ENCODE measurements at places on chromosomes 1 and 21.

GRCh38 chr1:235920596-235921375 is 54.1 kb upstream of the LYST start:
- DNase-seq: no peak

DNA sequence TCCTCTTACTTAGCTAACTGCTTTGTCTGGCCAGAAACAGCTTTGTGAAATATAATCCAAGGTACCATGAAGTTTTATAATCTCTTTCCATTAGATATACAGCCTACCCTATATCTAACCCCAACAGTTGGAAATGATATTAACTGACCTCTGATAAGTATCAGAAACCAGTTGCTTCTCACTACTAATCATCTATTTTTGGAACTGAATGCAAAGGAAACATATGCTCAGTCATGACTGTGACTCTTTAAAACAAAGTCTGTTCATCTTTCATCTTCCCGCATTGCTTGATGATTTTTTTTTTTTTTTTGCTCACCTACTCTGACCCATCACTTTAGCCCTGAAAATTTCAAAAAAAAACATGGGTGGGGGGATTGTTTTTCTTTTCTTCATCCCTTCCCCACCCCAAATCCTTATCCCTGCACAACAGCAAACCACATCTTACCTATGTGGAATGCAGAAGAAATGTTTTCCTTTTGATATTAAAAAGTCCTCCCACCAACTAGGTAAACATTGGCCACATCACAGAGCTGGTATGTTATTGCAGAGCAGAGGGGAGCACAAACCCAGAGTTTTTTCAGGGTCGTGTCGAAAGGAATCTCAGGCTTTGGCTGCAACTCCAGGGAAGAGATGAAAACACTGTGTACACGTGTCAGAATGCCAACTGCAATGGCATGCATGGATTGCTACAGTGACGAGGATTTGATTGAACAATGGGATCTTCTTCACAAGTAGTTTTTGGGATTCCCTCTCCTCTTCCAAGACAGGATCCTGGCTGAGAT is 137.3 kb downstream of the SLC30A10 start:
- no peak for DNase-seq

- DNase-seq: no peak
Measured at GRCh38 chr1:150118716-150119115, 31.0 kb upstream of the PLEKHO1 start.

- DNase-seq: no peak
Measured at GRCh38 chr1:29860056-29860455, 623.7 kb downstream of the PTPRU start.

DNA sequence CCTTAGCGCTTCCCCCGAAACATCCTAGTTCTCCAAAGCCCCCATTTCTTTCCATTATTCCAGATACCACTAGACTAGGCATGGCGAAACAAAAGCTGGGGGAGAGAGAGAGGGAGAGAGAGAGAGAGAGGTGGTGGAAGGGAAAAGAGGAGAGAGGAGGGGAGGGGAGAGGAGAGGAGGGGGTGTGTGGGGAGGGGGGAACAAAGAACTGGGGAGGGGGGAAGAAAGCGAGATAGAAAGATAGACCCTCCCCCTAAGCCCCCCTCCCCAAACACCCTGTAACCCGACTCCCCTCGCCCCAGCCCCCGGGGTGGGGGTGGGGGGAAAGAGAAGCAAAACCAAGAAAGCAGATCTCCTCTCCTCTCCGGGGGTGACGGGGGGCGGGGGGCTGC is 352 bp downstream of the MEX3A start:
- no peak for DNase-seq

GRCh38 chr21:43865540-43866259 is 677 bp downstream of the AGPAT3 start:
- peak; percentile 85 for DNase-seq

- no peak for DNase-seq
Measured at GRCh38 chr1:209434631-209435217, 148.8 kb upstream of the CAMK1G start.

- no peak for DNase-seq
Measured at GRCh38 chr1:62514746-62515423, 78.0 kb downstream of the USP1 start.

DNA sequence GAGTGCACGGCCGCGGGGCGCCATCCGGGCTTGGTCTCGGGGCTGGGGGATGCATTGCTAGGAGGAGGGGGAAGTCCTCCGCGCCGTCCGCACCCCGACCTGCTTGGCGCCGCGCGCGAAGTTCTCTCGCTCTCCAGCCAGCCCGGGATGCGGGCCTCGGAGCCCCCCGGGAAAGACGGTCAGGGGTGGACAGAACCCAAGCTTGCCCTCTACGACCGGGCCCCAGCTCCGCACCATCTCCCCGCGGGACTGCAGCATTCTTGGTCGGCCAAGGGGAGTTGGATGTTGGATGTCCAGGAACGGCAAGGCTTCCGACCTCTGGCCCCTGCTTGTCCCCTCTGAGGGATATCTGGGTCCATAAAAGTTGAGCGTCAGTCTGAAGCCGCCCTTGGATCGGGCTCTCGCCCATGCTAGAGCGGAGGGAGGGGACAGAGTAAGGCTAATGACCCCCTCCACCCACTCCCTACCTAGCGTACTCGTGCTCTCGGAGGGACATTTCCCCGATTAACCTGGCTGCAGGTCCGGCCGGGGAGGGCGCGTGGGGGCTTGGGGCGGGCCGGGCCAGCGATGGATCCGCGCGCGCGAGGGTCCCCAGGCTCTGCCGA is 522 bp downstream of the DISP3 start:
- DNase-seq: no peak

GRCh38 chr1:243354511-243355153 is 98.8 kb downstream of the SDCCAG8 start:
- DNase-seq: peak; percentile 9

- no peak for DNase-seq
Measured at GRCh38 chr21:45228171-45228641, 59.5 kb downstream of the POFUT2 start.

DNA sequence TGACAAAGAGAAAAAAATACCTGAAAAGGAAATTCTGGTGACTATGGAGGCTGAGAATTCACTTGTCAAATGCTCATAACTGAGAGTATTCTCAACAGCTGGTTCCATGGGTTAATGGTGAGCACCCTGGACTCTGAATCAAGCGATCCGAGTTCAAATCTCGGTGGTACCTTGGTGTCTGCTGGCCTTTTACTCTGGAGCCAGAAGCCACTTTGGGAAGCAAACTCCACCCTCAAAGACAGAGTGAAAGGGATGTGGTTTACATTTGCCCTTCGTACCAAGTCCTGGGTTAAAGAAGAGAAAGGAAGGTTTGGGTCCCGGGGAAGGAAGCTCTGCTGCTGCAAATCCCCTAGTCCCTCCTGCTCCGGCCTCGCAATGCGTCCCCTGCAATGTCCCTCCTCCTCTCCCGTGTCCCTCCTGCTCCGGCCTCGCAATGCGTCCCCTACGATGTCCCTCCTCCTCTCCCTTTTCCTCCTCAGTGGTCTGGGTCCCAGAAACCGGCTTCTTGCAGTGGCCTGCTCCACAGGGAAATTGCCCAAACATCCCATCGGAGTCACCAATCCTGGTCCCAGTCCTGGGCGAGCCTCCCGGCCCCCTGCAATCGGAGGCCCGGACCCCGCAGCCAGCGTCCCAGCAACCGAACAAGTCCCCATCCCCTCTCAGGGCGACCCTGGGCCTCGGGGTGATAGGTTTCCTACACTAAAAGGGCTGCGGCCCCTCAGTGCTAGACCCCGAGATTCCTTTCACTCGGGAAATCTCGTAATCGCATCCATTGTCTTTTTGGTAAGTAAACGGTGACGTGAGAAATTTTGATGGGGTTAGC is 129.4 kb downstream of the PPIAL4G start:
- DNase-seq: no peak

DNA sequence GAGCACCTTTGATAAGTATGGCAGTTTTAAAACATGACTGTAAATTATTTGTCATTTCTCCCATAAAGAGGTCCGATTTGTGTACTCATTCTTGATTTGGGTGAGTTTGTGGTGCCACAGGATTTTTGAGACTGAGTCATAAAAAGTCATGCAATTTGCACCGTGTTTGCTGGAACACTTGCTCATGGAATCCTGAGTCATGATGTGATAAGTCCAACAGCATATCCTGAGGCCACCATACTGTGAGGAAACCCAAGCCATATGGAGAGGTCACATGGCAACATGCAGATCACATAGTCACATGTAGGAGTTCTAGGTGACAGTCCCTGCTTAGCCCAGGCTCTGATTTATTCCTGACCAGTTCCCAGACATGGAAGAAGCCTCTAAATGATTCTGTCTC is 40.8 kb upstream of the PRRX1 start:
- no peak for DNase-seq

DNA sequence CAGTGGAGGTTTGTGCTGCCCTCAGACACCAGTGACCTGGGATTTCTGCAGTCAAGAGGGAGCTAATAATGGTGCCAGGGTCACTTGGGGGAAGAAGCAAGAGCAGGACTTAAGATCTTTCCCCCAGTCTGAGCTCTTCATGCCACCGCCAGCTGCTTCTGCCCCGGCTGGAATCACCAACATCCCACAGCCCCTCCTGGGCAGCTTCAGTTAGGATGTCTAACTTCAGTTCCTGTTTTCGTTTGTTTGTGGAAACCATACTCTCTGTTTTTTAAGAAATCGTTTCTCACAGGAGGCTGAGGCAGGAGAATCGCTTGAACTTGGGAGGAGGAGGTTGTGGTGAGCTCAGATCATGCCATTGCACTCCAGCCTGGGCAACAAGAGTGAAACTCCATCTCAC is 25.6 kb upstream of the PRDM2 start:
- DNase-seq: no peak

All from GM19239 (cell line).